ENCODE measurements at places on chromosomes 12 and 14. TPM values are rescaled to one million over a fixed set of nuclear protein-coding genes. Genes with fewer than 3 reads are reported as not detected.

The MUCL1 gene
- not detected for total RNA-seq

The TMEM179 gene
- not detected for total RNA-seq

The DNAI7 gene
- total RNA-seq = 0.67 TPM

The ESYT1 gene
- 79.0 TPM for total RNA-seq

The DIO2 gene
- total RNA-seq = 3.4 TPM

The FRMD6 gene
- total RNA-seq = 35.7 TPM

The FOXA1 gene
- 271 TPM for total RNA-seq

The SDR9C7 gene
- not detected for total RNA-seq

The DRAM1 gene
- total RNA-seq = 44.5 TPM

GRCh38 chr12:623172-623864 lies 39.9 kb downstream of the NINJ2 start:
- DNase-seq = no peak

DNA sequence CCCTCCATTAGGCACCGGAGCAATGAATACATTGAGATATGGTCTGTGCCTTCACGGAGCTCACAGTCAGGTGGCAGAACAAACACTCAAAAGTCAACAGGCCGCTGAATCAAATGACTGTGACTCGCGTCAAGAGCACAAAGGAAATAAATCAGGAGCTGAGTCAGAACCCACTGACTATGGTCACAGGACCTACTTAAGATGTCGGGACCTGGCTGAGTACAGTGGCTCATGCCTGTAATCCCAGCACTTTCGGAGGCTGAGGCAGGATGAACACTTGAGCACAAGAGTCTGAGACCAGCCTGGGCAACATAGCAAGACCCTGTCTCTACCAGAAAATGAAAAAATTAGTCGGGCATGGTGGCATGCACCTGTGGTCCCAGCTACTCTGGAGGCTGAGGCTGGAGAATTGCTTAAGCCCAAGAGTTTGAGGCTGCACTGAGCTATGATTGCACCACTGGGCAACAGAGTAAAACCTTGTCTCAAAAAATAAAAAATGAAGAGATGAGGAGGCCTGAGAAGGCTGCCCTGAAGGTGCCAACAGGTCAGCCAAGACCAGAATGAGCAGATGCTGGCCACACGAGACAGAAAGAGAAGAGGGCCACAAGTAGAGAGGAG lies 19.9 kb downstream of the TMEM233 start:
- no peak for DNase-seq

DNA sequence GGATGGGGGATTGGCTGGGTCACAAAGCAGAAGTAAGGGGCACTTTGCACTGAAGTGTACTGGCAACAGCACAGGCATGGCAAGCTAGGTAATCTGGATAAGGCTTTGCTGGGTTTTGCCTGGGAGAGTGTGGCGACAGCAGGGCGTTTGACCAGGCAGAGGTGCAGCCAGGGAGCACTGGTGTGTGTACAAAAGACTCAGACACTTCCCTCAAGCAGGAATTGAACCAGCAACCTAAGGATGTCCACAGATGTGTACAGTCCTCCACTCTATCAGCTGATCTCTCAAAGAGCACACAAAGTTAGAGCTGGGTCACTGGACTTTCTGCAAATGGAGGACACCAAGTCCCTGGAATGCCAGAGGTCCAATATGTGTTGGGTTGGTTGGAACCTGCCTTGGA lies 15.4 kb upstream of the RNASE4 start:
- DNase-seq = no peak

GRCh38 chr12:6825398-6826124 lies 2.6 kb upstream of the P3H3 start:
- peak; percentile 93 for DNase-seq

GRCh38 chr14:23950411-23951135 lies 3.0 kb upstream of the DHRS4 start:
- DNase-seq = no peak

- DNase-seq = no peak
These were observed 148.3 kb downstream of the CRADD start for GRCh38 chr12:93825501-93825888.

DNA sequence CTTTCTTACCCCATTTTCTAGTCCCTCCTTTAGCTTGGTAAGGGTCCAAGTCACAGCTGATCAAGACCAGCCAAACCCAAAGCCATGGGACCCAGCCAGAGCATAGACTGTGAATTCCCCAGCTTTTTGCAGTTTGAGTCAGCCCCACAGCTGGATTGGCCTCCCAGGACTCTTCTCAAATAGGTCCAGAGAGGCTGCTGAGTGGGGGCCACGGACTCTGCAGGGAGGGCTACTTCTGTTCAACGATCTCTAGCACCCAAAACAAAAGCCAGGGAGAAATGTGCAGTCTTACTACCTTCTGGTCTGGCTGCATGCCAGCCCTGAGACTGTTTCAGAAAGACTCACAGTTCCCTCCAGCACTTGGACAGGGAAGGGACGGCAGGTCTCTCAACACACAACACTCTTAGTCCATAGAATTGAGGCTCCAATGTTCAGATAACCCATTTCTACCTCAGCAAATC lies 1.6 kb downstream of the VDR start:
- DNase-seq = no peak

All from Caco-2 (cell line).